Bone marrow (tissue), 2 donors: ENCODE measurements at places on chromosomes 12 and 14.

DNA sequence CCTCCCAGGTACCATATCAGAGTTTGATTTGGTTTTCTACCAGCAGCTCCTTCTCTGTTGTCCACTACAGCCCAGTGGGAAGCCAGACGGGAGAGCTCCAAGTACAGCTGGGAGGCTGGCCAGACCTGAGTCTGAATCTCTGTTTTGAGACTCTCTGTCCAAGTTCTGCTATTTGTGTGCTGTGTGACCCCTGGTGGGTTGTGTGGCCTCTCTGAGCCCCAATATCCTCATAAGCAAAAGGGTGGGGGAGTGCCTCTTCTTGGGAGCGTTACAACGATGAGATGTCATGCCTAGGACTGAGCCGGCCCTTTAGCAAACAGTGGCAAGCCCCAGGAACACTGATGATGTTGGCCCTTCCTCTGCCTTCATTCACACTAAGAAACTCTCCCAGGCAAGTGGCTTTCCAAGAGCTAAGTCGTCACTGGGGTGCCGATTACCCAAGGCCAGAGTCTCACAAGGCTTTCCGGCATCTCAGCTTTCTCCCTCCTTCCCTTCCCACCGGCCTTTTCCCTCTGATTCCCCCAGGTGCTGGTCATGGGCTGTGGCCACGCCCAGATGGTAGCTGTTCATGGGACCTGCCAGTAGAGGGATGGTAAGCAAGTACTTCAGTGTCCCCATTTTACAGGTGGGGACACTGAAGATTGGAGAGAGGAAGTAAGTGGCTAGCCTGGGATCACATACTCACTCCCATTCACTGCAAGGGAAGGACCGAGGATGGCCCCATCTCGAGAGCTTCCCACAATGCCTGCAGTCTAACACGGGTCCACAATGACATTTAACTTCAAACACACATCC, 47.7 kb downstream of the BCL11B start:
- no peak for DNase-seq

- DNase-seq = no peak
These were observed 3.1 kb downstream of the SMIM41 start for GRCh38 chr12:52082669-52082987.

DNA sequence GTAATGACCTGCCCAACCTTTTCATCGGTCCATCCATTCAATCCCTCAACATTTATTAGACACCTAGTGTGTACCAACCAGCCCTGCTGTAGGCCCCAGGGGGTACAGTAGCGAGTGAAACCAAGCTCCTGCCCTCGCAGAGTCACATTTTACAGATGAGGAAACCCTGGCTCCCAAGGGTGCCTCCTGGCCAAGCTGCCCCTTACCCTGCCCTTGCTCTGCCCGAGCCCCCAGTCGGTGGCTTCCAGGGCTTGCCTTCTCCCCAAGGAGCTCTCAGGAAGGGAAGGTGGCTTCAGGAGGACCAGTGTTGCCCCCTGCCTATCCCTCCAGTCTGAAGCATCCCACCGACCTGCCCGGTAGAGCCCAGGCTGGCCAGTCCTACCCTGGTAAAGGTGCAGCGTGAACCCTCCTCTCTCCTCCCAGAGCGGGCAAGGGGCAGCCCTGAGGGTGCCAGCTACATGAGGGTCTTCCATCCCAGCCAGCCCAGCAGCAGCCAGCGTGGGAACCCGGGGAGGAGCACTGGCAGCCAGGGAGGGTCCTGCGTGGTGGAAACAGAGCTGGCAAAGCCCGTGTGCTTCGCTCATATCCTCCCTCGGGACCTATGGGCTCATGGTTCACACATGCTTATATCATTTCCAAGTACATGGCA, 670 bp upstream of the BEGAIN start:
- DNase-seq = no peak

- DNase-seq = no peak
These were observed 669 bp upstream of the CDKN3 start for GRCh38 chr14:54396183-54396492.

DNA sequence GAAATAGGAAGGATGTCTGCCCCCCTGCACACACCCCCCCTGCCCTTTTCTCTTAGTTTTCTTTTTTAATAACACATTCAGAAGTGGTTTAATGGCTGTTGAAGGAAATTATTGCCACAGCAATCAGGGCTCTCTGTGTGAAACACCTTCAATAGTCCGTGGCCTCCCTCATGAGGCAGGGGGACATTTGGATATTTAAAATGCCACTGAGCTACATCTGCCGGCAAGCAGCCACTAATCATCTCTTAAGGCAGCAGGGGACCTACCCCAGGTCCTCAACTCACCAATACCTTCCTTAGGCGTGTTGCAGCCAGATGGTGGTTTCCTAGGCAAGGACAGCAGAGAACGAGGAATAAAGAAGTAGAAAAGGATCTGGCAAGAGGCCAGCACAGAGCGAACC, 283.2 kb downstream of the TTC8 start:
- no peak for DNase-seq

DNA sequence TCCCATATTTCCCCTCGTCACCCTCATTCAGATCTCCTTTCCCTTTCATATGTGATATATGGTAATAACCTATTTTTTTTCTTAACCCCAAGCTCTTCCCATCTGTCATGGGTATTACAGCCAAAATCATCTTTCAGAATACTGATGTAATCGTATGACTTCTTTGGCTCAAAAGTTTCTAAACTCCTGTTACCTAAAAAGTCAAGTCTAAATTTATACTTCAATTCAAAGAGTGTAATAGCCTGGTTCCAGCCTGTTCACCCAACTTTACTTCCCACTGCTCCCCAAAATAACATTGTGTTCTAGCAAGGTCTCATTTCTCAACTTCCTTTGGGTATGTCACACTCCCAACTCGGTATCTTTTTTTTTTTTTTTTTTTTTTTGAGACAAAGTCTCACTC, 48.5 kb downstream of the TBK1 start:
- DNase-seq = no peak

- no peak for DNase-seq
These were observed 39.6 kb downstream of the CCDC85C start for GRCh38 chr14:99564256-99564925.

DNA sequence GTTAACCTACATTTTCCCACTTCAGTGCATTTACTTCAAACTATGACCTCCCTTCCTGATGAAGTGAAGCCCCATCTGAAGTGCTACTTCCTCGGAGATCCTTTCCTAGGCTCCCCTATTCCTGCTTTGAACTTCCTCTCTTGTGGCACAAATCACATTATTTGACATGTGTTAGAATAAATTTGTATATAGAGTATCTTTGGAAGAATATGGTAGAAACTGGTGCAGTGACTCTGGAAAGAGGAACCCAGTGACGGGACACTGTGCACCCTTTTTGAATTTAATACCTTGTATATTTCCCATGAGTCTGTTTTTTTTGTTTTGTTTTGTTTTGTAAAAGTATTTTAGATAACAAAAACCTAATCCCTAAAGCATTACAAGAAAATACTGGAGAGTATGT, 66.4 kb upstream of the SRSF5 start:
- no peak for DNase-seq

GRCh38 chr14:98694541-98694940, 577.5 kb downstream of the BCL11B start:
- DNase-seq = no peak

GRCh38 chr12:107564946-107565345, 120.7 kb upstream of the PWP1 start:
- no peak for DNase-seq

DNA sequence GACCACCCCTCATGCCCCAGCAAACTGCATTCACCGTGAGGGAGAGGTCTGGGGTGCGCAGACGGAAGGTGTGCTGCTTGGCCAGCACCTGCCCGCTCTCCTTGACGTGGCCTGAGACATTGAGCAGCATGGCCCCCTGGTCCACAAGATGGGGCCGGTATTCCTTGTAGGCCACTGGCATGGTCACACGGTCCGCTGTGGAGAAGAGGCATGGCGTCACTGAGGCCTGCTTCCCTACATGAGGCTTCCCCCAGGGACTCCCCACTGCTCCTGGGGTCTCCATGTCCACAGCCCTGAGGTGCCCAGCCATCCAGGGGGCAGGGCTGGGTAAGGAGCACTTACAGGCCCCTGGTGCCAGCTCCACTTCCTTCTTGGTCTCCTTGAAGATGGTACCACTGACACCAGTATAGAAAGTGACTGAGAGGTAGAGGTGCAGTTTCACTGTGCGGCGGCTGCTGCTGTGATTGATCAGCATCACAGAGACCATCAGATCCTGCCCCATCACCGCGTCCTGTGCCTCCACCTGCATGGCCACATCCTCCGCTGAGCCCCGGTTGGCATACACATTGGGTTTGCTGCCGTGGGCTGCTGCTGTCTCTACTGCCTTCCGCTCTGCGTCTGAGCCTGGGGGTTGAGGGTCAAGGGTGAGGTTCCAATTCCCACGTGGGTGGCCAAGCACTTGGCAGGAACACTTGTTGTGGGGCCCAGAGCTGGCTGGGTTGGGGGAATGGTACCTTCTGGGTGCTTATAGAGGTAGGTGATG, 8.2 kb downstream of the TGM1 start:
- DNase-seq = no peak

- no peak for DNase-seq
These were observed 449.2 kb downstream of the DPF3 start for GRCh38 chr14:72444701-72445100.
